ENCODE measurements at places on chromosomes 3 and 15.

DNA sequence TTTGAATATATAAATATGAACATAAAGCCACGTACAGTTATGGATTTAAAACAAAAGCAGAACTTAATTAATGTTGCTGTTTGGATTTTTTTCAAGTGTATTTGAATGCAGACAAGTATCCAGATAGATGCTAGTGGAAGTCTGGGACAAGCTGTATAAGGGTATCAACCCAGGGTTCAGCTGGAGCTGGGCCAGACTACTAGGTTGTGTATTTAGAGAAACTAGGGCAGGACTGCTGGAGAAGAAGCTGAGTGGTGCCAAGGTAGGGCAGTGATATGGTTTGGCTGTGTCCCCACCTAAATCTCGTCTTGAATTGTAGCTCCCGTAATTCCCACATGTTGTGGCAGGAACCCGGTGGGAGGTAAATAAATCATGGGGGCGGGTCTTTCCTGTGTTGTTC is 189.8 kb upstream of the CTDSPL start:
- DNase-seq: no peak

- DNase-seq: no peak
Measured at GRCh38 chr3:45507820-45508317, 86.7 kb upstream of the LIMD1 start.

- no peak for DNase-seq
Measured at GRCh38 chr3:151100076-151100475, 14.6 kb downstream of the MED12L start.

GRCh38 chr15:51629612-51630011 is 7.0 kb upstream of the DMXL2 start:
- peak; percentile 63 for DNase-seq

GRCh38 chr3:24145981-24146822 is 201.1 kb downstream of the NR1D2 start:
- no peak for DNase-seq

DNA sequence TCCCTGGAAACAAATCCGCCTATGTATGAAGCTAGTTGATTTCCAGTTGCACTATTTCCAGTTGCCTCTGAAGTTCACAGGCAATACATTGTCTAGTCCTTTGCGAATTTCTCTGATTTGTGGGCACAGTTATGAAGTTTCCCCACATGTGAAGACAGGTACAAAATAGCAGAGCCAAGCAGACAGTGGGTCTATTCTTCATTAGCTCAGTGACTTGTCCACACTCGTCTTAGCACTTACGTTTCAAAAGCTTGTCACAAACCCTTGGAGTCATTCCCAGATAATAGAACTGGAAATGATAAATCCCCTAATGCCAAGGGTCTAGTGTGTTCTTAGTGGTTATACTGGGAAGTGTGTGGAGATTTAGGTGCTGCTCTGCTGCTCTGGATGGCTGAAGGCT is 14.5 kb downstream of the SRPRB start:
- no peak for DNase-seq

- no peak for DNase-seq
Measured at GRCh38 chr3:10374311-10374710, 53.4 kb upstream of the SEC13 start.

GRCh38 chr3:128551867-128552266 is 58.9 kb upstream of the GATA2 start:
- no peak for DNase-seq

GRCh38 chr3:11254876-11255275 is 17.3 kb upstream of the ATG7 start:
- no peak for DNase-seq

GRCh38 chr3:154169796-154170110 is 48.6 kb downstream of the ARHGEF26 start:
- no peak for DNase-seq

GRCh38 chr3:100709842-100710260 is 557 bp downstream of the TFG start:
- no peak for DNase-seq

DNA sequence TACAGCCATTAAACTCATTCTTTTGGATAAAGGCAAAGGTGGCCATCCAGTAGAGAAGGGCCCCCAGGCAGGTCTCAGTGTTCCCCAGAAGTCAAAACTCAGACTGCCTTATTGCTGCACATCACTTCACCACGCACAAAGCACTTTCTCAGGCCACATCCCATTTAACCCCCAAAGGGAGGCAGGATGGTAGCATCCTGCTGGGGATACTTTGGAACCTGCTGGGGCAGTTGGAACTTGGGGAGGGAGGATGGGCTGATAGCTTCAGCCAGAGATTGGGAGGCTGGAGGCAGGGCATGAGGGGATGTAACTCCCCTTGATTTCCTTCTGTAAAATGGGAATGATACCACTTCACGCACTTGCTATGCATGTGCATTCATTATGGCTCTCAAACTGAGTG is 5.0 kb downstream of the ITPKA start:
- no peak for DNase-seq

DNA sequence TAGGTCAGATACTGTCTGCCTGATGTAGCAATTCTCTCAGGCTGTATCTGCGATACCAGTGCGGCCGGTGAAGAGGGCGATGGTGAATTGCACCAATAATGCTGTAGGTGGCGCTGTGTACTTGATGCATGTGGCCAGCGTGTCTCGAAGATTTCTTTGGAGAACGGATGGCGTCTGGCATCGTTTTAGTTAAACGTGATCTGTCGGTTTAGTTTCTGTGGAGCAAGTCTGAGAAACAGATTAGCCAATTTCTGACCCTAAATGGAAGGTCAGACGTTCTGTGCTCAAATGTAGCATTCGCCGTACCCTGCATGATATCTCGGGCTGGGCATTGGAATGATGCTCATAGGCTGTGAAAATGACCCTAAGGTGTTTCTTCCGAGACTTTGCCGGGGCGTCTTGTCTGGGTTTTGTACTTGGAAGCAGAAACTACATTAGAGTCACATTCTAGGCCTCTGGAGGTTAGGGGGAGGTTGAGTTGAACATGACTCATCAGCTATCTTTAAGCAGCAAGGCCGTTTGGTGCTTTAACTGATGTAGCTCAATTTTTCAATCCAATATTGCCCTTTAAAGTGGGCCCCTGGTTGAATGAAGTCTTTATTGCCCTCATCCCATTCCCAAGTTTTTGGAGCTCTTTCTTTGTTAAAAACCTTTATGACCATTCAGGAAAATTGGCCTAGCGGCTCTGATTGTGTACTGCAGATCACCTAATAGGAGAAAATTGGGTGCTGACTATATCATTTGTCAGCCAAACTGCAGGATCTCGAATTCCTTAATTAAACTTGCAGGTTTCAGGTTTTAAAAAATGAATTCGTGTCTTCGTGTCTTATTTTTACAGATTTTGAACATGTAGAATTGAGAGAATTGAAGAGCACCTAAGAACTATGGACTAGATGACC is 80.0 kb downstream of the SQOR start:
- no peak for DNase-seq

- DNase-seq: no peak
Measured at GRCh38 chr3:63706321-63707085, 54.0 kb downstream of the SNTN start.

- no peak for DNase-seq
Measured at GRCh38 chr3:53921296-53921695, 29.6 kb upstream of the SELENOK start.

- DNase-seq: no peak
Measured at GRCh38 chr3:184647405-184647936, 64.4 kb downstream of the MAGEF1 start.

- no peak for DNase-seq
Measured at GRCh38 chr15:95442107-95442719, 888.3 kb upstream of the NR2F2 start.

- DNase-seq: no peak
Measured at GRCh38 chr3:50571486-50571885, 2.2 kb downstream of the HEMK1 start.

- DNase-seq: no peak
Measured at GRCh38 chr3:60598671-60599070, 652.6 kb downstream of the FHIT start.

- no peak for DNase-seq
Measured at GRCh38 chr15:47750740-47751262, 33.5 kb downstream of the SEMA6D start.

DNA sequence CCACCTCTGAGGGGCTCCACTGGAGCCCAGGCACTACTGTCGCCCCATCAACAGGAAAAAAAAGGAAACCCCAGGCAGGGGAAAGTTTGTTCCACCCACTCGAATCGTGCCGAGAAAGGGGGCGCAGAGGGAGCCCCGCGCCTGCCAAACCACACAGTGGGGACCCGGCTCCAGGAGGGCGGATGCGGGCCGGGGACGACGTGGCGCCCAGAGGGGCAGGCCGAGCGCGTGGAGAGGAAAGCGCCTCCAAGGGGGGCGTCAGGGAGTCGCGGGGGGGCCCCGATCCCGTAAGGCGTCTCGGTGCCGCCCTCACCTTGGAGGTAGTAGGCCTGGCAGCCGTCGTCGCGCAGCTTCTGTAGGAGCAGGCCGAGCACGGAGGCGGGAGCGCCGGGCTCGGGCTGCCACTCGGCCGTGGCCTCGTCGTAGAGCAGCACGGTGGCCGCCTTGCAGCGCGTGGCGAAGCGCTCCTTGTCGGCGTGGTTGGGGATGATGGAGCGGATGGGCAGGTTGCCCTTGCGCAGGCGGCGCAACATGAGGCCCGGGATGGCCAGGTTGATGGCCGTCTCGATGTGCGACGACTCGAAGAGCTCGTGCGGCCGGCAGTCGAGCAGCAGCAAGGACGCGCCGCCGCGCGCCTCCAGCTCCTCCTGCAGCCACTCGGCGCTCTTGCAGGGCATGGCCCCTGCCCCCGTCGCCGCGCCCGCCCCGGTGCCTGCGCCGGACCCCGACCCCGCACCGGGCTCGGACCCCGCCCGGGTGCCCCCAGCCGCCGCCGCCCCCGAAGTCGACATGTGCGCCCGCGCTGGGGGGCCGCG is 627 bp downstream of the DUSP7 start:
- no peak for DNase-seq

- no peak for DNase-seq
Measured at GRCh38 chr3:139838269-139838957, 96.6 kb upstream of the CLSTN2 start.

DNA sequence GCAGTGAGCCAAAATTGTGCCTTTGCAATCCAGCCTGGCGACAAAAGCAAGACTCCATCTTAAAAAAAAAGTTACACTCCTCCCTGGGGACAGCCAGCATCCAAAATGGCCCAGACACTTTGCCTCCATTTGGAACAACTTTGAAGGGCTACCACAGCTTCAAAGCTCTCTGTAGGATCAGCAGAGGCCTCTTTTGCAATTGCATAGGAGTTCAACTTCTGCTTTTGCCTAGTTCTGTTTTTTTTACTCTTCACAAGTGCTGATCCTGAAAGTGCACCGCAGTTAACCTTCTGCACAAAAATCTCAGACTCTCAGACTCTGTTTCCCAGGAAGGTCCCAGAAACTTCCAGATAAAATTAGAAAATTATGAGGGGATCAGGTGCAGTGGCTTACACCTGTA is 25.2 kb upstream of the SLC4A7 start:
- peak; percentile 68 for DNase-seq

Data from SIG-M5 (cell line).